Foreskin keratinocyte (primary cell): ENCODE measurements at places on chromosomes 6 and 20. TPM values are rescaled to one million over a fixed set of nuclear protein-coding genes. Genes with fewer than 3 reads are reported as not detected.

DNA sequence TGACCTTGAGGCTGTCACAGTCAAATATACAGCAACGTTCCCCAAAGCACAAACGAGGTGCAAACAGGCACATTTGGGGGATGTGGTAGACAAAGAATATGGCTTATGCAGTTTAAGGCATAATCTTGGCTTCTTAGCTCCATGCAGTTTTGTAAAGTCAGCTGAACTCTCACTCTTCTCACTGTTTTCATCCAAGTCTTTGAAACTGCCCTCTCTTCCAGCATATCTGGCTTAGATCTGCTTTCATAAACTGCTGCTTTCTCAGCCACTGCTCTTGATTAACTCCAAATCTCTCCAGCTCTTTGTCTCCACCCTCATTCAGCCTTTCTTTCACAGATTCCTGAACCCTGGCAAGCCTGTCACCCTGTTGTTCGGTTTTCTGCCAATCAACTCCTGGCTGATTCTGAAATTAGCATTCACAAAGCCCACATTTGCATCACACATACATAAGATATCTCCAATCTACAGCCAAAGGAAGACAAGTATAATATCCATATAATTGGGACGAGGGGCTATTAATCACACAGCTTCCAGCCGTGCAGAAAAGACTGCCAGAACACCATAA is 301.1 kb upstream of the RNF217 start:
- no peak for DNase-seq

- no peak for DNase-seq
Measured at GRCh38 chr20:17650301-17651128, 31.5 kb downstream of the RRBP1 start.

CNR1 gene
- not detected in 2 replicates for total RNA-seq

- DNase-seq: no peak
Measured at GRCh38 chr20:45783656-45784294, 7.9 kb downstream of the WFDC3 start.

OGFRL1 gene
- total RNA-seq: 13.6 and 15.5 TPM in 2 replicates

GRCh38 chr6:148720406-148720805 is 26.4 kb upstream of the UST start:
- no peak for DNase-seq

GRCh38 chr20:45229264-45230056 is 8.3 kb downstream of the SEMG2 start:
- no peak for DNase-seq

GRCh38 chr6:139990026-139990686 is 615.7 kb upstream of the CITED2 start:
- DNase-seq: no peak

DNA sequence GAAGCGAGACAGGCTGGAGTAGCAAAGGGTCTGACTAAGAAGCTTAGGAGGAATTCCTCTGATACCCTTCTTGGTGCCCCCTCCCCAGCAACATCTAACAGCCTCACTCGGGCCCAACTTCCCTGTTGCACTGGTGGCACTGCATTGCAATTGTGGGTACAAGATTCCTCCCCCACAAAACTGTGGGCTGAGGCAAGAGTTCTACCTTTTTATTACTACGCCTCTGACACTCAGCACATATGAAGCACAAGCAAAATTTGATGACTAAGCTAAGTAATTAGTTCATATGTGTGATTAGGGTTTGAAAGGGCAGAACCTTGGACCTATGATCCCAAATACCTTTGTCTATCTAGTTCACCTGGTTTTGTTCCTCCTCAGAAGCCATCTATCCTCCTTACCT is 83.5 kb downstream of the ZHX3 start:
- no peak for DNase-seq

GRCh38 chr6:166820070-166820469 is 136.3 kb downstream of the RNASET2 start:
- no peak for DNase-seq

GRCh38 chr6:44388135-44388487 is 605 bp downstream of the CDC5L start:
- DNase-seq: no peak

GRCh38 chr20:19786311-19786710 is 28.3 kb downstream of the RIN2 start:
- DNase-seq: peak; percentile 97

CALHM4 gene
- total RNA-seq: 0.10 and 0.18 TPM in 2 replicates

ULBP2 gene
- total RNA-seq: 8.3 and 10.6 TPM in 2 replicates

- no peak for DNase-seq
Measured at GRCh38 chr6:10526156-10526555, 5.0 kb downstream of the GCNT2 start.

ENPP1 gene
- 1.3 and 1.6 TPM in 2 replicates for total RNA-seq

GRCh38 chr6:142804490-142804889 is 140.5 kb downstream of the HIVEP2 start:
- no peak for DNase-seq
